ENCODE measurements at places on chromosomes 4 and X.

DNA sequence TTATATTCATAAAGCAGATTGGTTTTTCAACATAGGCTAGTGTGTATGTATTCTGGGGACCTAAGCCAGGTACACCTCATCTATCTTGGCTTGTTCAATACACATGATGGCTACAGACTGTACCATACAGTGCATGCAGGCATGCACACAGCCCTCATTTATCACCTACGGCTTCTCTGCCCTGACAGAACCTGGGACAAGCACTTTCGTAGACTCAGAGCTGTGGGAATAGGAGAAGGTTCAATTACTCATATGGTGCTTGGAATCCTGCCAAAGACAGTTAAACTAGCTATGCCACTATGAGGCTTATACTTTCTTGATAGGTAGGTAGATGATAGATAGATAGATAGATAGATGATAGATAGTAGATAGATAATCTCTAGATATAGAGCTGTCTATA, 457.2 kb downstream of the GALNTL6 start:
- no peak for DNase-seq

DNA sequence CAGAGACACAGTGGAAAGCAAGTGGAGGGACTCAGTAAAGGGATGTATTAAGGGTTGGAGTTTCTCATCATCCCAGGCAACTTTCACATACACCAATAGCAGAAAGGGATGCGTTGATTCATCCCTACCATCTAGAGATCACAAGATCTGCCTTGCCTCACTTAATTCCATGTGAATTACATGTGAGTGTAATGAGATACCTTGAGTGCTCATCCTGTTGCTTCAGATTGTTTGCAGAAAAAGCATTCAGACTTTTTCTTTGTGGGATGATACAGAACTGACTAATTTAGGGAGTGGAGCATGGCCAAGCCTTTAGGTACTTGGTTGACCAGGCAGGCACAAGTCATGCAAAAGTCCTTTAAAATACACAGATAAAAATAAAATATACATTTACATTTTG, 124.8 kb upstream of the SLIT2 start:
- no peak for DNase-seq

DNA sequence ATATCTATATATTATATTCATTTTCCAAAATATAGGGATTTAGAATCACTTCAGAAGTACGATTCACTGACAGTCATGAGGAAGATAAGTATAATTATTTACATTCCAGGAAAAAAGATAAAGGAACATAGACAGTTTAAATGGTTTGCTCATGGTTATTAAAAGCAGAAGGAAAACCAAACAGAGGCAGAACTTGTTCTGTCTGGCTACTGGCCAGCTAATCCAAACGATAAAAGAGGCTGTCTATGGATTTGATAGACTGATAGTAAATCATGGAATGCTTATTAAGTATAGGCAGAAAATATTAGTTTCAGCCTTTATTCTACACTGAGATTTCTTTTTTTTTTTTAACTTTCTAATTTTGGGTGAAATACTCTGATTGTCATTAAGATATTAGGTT, 50.2 kb downstream of the RPGR start:
- no peak for DNase-seq

DNA sequence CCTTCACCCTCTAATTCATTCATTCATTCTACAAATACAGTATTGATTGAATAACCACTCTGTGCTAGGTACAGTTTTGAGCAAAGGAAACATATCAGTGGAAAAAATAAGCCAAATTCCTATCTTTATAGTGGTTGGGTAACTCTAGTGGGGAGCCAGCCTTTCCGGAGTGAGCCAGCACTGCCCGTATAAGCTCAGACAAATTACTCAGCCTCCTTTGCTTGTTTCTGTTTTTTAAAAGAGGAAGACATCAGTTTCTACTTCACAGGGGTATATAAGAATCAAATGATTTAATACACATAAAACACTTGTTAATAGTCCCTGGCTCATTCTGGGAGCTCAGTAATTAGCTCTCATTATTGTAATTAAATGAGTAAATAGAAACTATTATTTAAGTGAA, 238.2 kb upstream of the MAD2L1 start:
- no peak for DNase-seq

DNA sequence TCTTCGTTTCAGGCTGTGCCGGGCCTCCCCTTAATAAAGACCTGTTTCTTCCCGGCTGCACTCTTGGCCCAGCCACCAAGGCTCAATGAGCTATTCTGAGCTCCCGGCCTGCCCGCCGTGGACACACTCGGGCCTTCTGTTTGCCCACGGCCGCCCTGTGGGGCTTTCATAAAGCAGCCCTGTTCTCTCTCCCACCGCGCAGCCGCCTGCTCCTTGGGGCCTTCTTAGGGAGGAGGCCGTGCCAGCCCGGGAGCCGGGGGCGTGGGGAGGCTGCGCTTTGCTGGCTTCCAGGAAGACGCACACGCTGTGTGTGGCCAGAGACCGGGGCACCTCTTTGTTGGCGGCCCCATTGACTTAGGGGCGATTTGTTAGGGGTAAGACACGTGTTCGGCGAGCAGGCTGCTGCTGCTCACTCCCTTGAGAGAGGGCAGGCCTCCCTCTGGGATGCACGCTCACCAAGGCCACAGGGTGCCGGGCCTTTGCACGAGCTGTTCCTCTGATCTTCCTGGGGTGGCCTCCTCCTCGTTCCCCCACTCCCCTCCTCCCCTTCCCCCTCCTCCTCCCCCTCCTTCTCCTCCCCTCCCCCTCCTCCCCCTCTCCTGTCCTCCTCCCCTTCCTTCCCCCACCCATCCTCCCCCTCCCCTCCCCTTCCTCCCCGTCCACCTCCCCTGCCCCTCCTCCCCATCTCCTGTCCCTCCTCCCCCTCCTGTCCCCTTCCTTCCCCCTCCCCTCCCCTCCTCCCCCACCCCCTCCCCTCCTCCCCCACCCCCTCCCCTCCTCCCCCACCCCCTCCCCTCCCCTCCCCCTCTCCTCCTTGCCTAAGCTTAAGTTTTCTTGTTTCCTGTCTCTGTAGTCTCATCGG, 11.3 kb downstream of the BLOC1S4 start:
- DNase-seq = no peak

DNA sequence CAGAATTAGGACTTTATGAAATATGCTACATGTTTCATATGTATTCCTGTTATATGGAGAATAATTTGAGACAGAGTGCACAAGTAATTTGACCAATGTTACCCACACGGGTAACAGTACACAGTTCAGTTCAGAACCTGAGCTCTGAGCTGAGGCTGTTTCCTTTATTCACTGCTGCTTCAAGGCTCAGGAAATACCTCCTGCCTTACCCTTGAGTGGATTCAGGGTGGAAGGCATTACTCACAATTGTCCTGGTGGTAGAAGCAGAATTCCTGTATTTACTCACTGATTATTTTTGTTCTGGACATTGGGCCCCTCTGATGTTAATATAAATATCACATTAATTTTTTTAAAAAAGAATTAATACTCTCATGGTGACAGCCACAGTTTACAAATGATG, 73.5 kb upstream of the CAMK2D start:
- DNase-seq = no peak

DNA sequence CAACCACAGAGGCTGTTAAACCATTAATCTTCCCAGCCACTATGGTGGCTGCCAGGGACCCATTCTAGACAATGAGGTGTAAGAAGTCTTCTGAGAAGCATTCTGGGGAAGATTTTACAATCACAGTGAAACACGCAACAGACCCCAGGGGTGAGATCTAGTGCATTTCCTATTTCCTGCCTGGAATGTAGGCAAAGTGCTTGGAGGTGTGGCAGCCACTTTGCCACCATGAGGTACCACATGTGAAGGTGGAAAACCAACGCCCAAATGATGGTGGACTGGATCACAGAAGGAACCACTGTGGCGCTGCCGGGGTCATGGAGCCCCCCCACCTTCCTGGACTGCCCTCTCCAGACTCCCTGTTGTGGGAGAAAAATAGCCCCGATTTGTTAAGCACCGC, 61.8 kb downstream of the WFS1 start:
- DNase-seq = no peak

- DNase-seq = no peak
These were observed 17.9 kb upstream of the GASK1B start for GRCh38 chr4:158190718-158191117.

- no peak for DNase-seq
These were observed 119.1 kb upstream of the H2AZ1 start for GRCh38 chr4:100069207-100069606.

DNA sequence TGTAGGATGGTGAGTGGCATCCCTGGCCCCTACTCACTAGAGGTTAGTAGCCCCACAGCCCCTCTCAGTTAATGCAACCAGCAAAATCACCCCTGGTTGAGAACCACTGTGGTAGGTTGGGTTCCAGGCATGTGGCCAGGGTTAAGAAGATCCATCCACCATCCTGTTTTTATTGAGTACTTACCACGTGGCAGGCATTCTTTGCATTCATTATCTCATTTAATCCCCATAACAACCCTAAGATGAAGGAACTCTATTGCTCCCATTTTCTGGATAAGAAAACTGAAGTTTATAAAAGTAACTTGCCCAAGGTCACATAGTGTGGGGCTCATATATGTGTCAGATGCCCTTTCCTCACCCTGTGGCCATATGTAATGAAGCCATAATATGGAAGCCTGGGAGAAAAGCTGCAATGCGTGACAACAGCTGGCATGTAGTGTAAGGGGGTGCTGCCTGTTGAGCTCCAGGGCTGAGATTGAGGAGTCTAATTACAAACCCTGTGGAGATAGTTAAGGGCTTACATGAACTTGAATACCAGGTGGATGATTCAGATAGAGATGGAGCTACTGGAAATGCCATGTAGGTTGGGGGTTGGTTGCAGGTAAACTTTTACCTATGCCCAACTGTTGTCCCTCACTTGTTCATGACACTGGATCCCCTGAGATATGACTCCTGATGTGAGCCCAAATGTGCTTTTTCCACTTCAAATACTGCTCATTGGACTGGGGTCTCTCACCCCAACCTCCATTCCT, 100.2 kb upstream of the PGRMC2 start:
- DNase-seq = no peak

DNA sequence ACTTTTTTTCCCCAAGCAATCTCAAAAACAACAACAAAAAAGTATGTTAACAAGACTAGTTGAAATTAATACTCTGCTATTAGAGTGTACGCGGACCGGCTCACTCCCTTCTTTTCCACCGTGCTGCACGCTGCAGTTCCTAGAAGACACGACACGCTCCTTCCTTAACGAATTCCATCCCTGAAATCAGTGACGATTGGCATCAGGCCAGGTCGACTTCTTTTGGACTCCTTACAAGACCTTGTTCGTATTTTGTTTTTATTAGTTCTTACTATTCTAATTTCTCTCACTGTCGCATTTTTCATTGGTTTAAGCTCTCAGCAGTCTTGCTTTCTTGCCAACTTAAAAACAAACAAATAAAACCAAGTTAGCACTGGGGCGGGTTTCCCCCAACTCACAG, 175.8 kb upstream of the PITX2 start:
- DNase-seq = no peak

- DNase-seq = peak; percentile 11
These were observed 132.6 kb downstream of the PACRGL start for GRCh38 chr4:20832826-20833225.

DNA sequence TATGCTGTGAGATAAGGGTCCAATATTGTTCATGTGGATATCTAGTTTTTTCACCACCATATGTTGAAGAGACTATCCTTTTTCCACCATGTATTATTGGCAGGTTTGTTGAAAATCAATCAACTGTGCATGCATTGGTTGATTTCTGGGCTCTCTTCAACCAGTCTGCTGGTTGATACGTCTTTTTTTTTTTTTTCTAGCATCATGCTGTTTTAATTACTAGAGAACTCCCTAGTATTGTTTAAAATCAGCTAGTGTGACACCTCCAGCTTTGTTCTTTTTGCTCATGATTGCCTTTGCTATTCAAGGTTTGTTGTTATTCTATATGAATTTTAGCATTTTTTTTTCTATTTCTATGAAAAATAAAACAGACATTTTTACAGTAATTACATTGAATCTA, 123.9 kb downstream of the SLC7A11 start:
- no peak for DNase-seq

GRCh38 chr4:95107004-95107403, 349.2 kb downstream of the BMPR1B start:
- no peak for DNase-seq

DNA sequence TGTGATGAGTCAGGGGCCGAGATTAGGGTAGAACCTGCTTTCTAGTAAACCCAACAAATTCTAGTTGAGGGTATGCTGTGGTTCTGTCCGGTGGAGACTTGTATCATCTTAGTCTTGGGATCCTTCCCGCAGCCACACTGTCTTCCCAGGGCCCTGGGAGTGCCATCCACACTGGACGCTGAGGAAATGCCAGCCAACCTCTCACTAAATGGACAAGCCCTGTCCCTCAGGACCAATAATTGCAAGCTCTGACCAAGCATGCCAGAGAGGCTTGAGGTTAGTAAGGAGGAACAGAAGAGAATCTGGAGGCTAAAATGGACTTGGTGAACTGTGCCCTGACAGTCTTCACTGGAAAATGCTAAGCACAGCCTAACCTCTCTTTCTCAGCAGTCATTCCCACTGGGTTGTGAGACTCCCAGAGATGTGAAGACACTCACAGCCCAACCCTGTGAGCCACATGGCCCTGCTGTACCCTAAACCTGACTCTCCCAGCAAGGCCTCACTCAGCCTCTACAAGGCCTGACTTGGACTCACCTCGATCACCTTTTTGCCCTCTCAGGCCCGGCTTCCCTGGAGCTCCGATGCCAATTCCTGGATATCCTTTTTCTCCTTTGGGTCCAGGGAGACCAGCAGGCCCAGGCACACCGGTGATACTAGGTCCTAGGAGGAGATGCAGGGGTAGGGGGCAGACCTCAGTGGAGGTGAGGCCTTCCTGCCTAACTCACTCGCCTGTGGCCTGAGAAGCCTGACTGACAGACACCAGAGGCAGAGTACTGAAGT, 77.6 kb downstream of the ATG4A start:
- DNase-seq = no peak

- no peak for DNase-seq
These were observed 16.9 kb downstream of the CYBB start for GRCh38 chrX:37796805-37797204.

- peak; percentile 30 for DNase-seq
These were observed 39.4 kb downstream of the NOCT start for GRCh38 chr4:139054791-139055505.

DNA sequence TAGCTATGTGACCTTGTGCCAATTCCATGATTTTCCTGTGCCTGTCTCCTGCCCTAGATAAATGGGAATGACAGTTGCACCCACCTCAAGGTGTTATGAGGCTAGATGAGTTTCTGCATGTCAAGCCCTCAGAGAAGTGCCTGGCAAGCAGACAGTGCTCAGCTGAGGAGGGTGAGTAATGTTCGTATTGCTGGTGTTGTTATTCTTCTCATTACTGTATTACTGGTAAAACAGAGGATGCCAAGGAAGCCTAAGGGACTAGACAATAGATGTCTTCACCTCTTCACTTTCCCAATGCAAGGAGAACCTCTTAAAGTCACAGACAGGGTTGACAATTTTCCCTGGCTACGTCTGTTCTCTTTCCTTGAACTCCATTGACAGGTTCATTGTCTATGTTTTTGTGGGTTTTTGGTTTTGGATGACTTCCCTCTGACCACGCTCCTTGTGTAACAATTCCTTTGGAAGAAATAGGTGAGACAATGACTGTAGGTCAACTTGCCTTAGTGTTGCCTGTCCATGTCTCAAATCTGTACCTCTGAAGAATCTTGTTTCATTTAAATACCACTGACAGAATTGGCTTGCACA, 19.2 kb downstream of the ETDC start:
- no peak for DNase-seq

Data from HS-27A (cell line).